ENCODE measurements at places on chromosomes 16 and 17.

DNA sequence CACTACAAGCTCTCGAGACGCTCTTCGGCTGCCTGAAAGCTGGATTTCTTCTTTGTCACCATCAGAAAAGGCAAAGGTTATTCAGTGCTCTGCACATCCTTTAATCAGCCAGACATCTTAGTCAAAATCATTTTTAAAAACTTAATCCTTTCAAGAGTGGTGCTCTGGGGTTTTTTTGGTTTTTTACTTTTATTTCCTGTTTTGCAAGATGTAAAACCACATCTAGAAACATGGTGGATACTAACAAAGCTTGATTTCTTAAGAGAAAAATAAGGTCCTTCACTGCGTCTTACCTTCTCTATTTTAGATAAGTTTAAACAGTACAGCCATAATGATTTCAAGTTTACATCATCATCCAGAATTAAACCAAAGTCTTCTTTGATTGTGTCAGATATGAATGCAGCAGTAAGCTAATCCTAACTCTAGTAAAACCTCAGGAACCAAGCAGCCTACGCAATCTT, 6.3 kb downstream of the ANKRD11 start:
- no peak for DNase-seq

DNA sequence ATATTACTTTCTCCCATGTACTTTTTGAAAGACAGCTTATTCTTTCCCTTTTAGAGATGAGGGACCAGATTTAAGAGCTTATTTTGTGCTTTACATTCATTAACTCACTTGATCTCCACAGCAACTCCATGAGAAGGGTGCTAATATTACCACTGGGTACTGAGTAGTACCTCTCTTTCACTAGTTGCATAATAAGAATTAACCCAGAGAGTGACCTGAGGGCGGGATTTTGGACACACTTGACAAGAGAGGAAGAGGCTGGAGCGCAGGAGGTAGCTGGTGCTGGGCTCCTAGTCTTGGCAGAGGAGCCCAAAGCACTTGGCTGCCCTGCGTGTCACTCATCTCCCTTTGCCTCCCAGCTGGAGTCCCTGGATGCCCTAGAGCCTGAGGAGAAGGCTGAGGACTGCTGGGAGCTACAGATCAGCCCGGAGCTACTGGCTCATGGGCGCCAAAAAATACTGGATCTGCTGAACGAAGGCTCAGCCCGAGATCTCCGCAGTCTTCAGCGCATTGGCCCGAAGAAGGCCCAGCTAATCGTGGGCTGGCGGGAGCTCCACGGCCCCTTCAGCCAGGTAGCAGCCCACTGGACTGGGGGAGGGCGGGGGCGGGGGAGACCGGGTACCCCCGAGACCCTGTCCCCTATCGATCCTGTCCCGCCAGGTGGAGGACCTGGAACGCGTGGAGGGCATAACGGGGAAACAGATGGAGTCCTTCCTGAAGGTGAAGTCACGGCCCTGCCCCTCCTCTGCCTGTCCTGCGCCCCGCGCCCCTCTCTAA, 1.7 kb upstream of the MAZ start:
- DNase-seq, result no peak

DNA sequence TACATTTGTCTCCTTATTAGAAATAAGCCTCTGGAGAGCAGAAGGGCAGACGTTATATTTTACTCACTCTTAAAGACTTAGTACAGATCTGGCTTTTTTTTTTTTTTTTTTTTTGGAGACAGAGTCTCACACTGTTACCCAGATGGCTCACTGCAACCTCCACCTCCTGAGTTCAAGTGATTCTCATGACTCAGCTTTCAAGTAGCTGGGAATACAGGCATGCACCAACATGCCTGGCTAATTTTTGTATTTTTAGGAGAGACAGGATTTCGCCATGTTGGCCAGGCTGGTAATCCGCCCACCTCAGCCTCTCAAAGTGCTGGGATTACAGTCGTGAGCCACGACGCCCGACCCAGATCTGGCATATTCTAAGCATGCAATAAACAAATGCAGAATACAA, 36.4 kb upstream of the TMEM97 start:
- DNase-seq, result no peak

- no peak for DNase-seq
Measured at GRCh38 chr16:17598968-17599367, 128.2 kb upstream of the XYLT1 start.

GRCh38 chr17:26773189-26774188, 520.4 kb upstream of the WSB1 start:
- no peak for DNase-seq

DNA sequence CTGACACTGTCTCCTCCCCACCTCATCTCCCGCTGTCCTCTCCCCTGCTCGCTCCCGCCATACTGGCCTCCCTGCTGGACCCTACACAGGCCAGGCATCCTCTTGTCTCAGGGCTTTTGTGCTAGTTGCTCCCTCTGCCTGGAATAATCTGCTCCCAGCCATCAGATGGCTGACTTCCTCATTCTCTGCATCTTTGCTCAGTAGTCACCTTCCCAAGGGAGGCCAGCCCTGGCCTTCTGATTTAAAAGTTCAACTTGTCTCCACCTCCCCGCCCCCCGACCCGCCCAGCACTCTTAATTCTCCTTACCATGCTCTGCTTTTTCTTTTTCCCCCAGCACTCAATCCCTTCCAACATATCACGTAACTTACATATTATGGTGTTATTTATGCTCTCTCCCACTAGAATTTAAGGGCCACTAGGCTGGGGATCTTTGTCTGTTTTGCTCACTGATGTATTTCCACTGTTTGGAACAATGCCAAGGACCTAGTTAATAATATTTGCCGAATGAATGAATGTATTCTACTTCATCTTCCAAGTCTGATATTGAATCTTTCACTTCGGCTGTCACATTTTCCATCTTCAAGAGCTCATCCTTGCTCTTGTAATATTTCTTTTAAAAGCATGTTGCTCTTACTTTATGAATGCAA, 178.3 kb downstream of the CDK5R1 start:
- no peak for DNase-seq

- DNase-seq, result no peak
Measured at GRCh38 chr16:52089476-52089875, 457.5 kb downstream of the TOX3 start.

DNA sequence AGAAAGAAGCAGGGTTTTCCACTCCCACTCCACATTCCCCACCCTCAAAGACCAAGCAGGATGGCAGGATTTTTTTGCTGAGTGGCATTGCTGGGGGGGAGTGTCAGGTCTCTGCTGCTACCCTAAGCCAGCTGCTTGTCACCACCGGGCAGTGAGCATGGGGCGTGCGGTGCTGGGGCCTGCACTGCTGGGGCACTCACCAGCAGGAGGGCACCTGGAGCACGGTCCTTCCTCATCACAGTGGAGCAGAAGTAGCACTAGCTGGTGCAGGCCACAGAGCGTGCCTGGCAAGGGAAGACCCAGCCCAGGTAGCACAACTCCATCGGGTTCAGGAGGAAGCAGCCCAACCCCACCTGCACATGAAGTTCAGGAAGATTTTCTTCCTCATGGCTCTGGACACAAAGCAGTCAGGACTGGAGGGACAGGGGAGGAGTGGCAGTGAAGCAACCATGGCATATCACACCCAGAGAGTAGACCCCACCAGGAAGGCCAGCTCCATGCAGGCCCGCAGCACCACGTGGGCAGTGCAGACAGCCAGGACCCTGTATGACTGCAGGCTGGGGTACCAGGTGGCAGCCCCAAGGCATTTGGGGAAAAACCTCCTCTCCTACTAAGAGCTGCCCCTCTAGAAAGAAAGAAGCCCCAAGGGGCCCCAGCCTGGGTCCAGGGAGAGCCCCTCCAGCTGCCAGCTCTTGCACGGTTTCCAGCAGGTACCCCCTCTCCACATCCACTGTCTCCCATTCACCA, 16.7 kb upstream of the MYO18A start:
- no peak for DNase-seq

DNA sequence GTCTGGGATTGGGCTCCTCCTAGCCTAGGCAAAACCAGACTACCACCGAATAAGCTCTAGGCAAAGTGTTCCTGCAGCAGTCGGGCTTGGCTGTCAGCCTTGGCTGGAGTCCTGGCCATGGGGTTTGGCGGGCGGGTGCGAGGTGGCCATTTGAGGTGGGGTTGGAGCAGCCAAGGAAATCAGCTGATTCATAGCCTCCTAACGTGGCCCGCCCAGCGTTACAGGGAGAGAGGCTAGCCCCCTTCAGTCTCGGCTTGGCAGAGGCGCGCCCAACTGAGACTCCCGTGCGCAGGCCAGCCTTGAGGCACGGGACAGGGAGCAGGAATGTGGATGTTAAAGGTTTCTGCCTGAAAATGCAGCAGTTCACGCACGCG, 1.9 kb downstream of the PMP22 start:
- DNase-seq, result no peak

DNA sequence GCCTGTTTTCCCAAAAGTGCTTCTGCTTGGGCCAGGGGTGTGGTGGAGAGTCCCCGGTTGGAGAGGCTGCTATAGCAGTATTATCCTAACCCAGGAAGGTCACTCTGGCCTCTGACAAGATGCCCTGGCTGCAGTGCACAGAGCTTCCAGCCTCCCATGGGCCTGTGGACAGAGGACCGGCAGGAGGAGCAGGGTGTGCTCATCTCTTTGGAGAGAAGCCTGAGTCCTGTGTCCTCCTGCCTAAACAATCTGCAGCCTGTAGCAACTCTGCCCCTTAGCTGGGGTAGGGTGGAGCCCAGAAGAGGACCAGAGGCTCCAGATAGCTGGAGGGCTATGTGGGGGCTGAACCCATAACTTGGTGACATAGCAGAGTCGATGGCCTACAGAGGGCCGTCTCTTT, 78.0 kb downstream of the MPRIP start:
- DNase-seq, result no peak

DNA sequence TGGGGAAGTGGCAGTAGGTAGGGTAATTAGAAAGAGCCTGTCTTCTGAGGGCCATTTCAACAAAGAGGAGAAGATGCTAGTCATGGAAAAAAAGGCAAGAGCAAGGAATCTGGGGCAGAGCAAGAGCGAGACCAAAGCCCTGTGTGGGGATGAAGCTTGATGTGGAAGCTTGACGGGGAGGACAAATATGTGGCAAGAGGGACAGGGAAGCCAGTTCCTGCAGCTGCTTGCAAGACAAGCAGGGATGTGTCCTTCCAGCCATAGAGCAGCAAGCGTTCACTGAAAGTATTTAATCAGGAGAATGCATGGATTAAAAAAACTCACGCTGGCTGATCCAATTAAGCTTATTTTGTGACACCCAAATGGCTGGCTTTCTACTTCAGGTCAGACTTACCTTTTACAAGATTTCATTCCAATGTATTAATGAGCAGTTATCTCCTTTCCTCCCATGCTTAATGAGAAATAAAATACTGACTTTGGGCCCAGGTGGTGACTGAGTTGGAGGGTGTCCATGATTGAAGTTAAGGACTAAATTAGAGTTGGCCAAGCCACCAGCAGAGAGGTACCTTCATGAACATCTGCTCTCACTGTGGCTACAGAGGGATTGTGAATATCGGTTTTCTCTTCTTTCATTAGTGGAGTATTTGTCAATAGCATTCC, 76.8 kb downstream of the ABCA8 start:
- DNase-seq, result no peak

DNA sequence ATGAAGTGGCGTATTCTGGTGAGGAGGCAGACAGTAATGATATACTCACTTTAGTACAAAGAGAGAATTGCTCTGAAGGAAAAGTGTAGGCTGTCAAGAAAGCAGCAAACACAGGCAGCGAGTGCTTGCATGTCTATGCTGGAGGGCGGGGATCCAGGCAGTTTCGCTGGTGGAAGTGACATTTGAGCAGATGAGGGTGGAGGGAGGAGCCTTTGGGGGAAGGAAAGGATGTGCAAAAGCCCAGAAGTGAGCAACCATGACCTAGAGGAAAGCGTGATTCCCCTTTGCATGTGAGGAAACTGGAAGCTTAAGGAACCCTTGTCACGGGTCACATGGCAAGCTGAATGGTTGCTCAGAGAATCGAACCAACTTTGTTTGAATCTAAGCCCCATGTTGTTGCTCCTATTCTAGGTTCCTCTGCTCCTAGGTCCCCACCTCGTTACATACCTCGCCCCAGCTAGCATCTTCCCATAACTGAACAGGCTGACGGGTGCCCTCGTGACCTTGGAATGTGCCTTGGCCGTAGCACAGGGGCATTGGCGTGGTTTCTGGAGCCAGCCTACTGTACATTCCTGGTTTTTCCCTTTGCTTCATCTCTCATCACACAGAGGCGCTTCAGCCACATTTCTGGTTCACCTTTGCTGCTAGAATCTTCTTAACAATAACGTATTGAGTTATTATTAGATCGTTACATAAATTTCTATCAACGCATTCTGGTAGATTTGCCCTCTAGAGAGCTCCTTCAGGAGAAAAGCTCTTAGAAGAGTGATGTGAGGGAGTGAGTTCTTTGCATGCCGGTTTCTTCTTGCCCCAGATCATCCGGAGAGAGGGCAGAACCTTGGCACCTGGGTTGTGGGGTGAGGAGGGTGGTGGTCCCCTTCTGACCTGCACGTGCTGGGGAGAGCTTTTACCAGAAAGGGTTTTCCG, 191.8 kb downstream of the SNX29 start:
- no peak for DNase-seq

- DNase-seq, result no peak
Measured at GRCh38 chr17:45022655-45023339, 28.6 kb downstream of the DCAKD start.

GRCh38 chr17:80261159-80261894, 675 bp downstream of the RNF213 start:
- DNase-seq, result no peak

- DNase-seq, result no peak
Measured at GRCh38 chr16:1066584-1067172, 5.9 kb upstream of the SSTR5 start.

DNA sequence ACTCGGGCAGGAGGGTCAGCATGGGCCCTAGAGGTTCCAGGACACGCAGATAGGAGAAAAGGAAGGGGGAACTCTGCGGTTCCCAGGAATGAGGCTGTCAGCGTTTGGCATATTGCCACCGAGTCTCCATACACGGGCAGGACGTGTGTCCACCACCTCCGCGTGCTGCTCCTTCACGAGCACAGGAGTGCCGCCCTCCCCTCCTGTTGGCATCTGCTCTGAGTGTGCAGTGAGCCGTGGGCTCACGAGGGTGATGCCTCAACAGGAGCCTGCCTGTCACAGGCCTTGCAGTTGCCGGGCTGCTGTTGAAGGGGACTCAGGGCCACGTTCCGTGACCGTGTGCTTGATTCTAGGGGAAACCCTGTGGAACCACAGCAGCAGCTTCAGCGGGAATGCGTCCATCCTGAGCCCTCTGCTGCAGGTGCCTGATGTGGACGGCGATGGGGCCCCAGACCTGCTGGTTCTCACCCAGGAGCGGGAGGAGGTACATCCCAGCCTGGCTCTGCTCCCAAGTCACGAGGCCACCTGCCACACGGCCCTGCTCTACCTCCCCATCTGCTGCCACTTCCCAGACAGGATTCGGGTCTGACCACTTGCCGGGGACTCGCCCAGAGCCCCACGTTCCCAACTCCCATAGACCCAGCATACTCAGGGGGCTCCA, 14.6 kb downstream of the RGS11 start:
- no peak for DNase-seq

- DNase-seq, result no peak
Measured at GRCh38 chr17:40058186-40058784, 4.1 kb upstream of the MED24 start.

GRCh38 chr17:79666111-79666510, 55.3 kb upstream of the RBFOX3 start:
- no peak for DNase-seq
